Muscle of arm (tissue), 14 donors: ENCODE measurements at places on chromosomes 11 and 22.

DNA sequence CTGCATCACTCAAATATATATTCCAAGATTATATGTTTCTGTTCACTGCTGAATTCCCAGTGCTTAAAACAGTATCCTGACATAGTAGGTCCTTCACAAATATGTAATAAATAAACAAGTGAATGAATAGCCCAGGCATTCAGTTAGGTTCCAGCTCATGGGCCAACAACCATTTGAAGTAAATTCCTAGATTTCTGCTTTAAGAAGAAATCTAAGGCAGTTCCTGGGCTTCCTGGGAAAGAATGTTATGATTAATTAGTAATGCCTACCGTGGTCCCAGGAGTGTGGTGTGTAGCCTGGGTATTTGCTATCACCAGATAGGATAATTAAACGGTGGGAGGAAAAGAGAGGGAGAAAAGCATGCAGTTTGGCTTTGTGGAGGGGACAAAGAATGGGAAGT, 576.8 kb downstream of the SOX6 start:
- DNase-seq = no peak

DNA sequence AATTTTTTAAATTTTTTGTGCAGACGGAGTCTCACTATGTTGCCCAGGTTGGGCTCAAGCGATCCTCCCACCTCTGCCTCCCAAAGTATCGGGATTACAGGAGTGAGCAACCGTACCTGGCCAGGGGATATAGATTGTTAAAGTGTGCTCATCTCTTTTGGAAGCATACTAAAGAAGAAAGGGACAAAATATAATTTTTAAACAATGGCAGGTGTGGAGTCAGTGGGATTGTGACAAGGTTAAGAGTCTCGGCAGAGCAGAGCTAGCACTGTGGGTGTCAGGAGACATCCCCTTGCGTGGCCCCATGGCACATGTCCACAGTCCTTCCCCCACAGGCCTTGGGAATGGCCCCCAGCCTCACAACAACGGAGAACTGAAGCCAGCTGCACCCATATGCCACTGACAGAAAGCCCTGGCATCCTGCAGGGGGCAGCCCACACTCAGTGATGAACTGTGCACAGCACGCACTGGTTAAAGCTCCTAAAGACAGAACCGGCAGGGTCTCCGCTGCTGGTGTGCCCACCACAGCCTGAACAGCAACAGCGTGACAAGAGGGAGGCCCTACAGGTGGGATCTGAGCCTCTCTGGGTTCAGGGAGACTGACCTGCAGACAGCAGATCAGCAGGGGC, 29.9 kb downstream of the SERPIND1 start:
- DNase-seq = peak; percentile 21

DNA sequence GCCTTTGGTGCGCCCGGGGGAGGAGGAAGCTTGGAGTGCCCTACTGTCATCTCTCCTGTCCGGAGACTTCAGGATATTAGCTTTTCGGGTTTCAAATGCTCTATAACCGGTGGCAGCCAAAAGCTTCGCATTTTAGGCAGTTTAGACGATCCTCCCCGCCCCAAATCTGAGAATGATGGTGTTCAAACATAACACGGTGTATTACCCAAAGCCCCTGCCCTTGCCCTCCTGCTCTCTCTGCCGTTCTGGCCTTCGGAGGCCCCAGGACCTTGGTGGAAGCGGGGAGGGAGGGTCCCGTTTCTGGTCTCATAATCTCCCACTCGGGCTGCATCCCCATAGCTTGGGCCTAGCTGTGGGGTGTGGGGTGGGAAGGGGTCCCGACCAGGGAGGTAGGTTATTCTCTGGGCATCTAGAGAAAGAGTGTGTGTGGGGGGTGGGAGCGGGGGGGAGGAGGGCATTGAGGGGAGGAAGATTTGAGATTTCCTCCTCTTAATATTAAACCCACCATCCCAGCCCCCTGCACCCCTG, 2.3 kb downstream of the PKNOX2 start:
- no peak for DNase-seq

- DNase-seq = no peak
Measured at GRCh38 chr22:50243685-50244419, 971 bp downstream of the TUBGCP6 start.
